ENCODE measurements at places on chromosomes 7 and 10.
A peak's percentile ranks its signal among the peaks of the same experiment; 100 is the strongest.

DNA sequence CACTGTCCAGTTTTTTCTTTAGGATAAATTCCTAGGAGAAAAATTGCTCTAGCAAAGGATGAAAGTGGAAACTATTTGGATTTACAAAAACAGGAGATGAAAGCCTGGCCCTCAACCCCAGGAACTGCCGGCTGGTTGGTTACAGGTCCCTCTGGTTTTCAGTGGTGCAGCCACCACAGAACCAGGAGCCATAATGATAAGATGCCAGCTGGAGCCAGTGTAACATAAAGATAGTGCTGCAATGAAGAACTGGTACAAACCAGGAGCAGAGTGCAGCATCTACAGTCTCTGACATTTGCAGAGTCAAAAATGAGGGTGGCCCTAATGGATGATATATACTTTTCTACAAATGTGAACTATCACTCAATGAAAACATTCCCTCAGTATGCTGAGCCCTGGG, 20.4 kb upstream of the NUP42 start:
- DNase-seq: no peak

- no peak for DNase-seq
These were observed 89.8 kb downstream of the PRTFDC1 start for GRCh38 chr10:24862589-24862988.

DNA sequence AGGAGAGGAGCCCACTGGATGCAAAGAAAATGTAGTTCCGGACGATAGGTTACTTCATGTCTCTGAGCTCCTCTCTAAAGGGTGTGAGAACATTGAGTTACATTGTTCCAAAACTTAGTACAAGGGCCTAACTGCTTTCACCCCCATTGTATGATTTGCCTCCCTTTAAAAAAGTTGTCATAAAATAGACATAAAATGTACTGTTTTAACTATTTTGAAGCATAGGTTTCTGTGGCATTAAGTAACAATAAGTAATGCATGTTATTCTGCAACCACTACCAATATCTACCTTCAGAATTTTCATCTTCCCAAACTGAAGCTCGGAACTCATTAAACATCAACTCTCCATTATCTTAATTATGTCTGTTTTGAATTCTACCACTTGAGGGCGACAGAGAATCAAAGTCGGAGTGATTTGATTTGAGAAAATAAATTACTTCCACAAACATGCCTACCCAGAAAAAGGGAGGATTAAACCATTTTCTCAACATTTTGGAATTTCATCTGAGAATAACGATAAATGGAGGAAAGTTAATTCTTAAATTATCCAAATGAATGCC, 2.7 kb downstream of the IGFBP1 start:
- peak; percentile 21 for DNase-seq

- DNase-seq: peak; percentile 9
These were observed at the start of gene SEMA3E for GRCh38 chr7:83648464-83649241. Gene SEMA3E (minus strand): TSS chr7:83649139.

- DNase-seq: no peak
These were observed 565.9 kb upstream of the NRG3 start for GRCh38 chr10:81309041-81309552.

GRCh38 chr7:17680943-17681351, 259.3 kb downstream of the SNX13 start:
- DNase-seq: peak; percentile 18

DNA sequence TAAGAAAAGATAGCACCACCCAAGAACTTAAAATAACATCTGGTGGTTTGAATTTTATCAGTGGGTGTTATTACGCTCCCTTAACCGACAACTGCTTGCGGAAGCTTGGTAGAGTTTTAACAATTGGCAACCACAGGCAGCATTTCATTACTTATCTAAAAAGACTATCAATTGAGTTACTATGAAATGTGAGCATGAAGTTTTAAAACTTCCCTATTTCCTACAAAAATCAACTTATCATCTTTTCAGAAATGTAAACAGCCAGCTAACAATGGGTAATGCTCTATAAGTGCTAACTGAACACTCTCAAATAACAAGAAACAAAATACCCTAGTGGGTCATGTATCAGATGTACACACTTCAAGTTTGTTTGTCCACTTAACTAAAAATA, 68.8 kb downstream of the OSBPL3 start:
- peak; percentile 52 for DNase-seq

DNA sequence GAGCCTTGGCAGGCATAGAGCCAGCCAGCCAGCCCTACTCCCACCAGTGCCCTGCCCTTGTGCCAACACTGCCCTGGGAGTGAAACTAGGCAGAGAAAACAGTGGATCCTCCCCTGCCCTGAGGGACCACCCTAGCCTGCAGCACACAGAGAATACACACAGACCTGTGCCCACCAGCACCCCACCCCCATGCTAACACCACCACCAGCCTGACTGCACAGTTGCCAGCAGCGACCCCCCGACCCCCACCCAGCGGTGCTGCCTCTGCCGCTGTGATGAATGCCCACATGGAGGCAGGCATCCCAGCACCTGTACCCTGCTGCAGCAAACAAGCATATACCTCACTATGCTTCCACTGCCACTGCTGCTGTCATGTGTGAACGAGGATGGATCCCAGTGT, 9.4 kb upstream of the MIOS start:
- no peak for DNase-seq

- no peak for DNase-seq
These were observed 44.4 kb downstream of the MYPN start for GRCh38 chr10:68153473-68154210.

GRCh38 chr7:148146346-148146745, 444.2 kb upstream of the C7orf33 start:
- DNase-seq: no peak

DNA sequence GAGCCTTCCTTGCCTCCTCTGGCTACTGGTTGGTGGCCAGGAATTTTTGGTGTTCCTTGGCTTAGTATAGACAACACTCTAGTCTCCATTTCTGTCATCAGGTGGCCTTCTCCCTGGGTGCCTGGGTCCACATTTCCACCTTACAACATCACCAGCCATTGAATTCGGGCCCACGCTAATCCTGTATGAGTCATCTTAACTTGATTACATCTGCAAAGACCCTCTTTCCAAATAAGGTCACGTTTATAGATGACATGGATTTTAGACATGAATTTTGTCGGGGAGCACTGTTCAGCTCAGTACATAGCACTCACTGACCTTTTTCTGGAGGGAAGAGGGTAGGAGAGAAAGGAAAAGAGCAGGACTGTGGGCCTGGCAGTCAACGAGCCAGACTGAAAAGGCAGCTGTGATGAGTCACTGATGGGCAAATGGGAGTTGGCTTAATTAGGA, 39.4 kb downstream of the MMRN2 start:
- no peak for DNase-seq

DNA sequence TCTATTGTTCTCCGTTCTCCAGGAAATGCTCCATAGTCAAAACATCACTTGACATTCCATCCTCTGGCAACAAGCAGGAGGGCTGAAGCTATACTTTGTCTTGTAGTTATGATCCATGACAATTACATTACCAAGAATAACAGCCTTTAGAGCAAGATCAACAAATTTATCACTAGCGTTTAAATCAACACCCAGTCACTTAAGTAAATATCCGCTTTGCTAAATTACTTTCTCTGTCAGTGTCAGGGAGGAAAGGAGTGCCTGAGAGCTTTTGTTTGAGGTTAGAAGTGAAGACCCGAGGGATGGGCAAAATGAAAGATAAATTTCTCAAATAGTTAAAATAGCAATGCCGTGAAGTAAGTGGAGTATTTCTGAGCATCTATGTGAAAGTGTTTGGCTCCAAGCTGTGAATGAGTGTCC, 236.1 kb upstream of the BMPER start:
- DNase-seq: no peak

- DNase-seq: peak; percentile 9
These were observed 751 bp upstream of the GTPBP10 start for GRCh38 chr7:90345595-90346335.

DNA sequence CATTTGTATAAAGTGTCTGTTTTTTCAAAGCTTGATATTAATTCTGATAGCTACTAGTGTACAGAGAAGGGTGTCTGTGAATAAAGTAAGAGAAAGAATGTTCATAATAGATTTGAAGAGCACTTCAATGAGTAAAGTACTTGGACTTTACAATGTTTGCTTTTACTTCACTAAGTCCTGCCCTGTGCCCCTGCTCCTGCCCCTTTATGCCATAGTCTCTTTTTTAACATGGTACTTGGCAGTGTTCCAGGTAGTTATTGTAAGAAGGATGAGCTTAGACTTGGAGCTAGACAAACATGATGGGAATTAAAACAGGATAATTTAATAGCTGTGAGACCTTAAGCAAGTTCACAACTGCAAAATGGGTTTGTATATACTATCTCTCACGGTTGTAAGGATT, 41.0 kb downstream of the ZEB1 start:
- no peak for DNase-seq

- DNase-seq: no peak
These were observed 38.1 kb downstream of the IKZF1 start for GRCh38 chr7:50342616-50343114.
